ENCODE measurements at places on chromosomes 11 and 22. TPM values are rescaled to one million over a fixed set of nuclear protein-coding genes. Genes with fewer than 3 reads are reported as not detected.

Gene DLG2
- 23.0 TPM for polyA plus RNA-seq

Gene GGT5
- 27.1 TPM for polyA plus RNA-seq

Gene OR4P4
- polyA plus RNA-seq = not detected

Gene POU2AF3
- polyA plus RNA-seq = 11.5 TPM

Gene GDPD4
- 11.9 TPM for polyA plus RNA-seq

Gene HBG1
- not detected for polyA plus RNA-seq

Gene MFNG
- polyA plus RNA-seq = 7.5 TPM

Gene EFCAB6
- polyA plus RNA-seq = 108 TPM

Gene MYOD1
- 0.69 TPM for polyA plus RNA-seq

Gene SLC5A1
- polyA plus RNA-seq = 3.5 TPM

Gene SLC22A6
- not detected for polyA plus RNA-seq

Gene ADM
- 3.7 TPM for polyA plus RNA-seq

Gene CNIH2
- polyA plus RNA-seq = 17.3 TPM

Gene DTX4
- polyA plus RNA-seq = 6.1 TPM

Gene PGA3
- 1.7 TPM for polyA plus RNA-seq

Gene CALCA
- polyA plus RNA-seq = not detected

Gene THRSP
- polyA plus RNA-seq = 0.37 TPM

Gene MS4A4A
- 11.4 TPM for polyA plus RNA-seq

Gene LMO2
- polyA plus RNA-seq = 18.3 TPM

Gene SLC22A8
- polyA plus RNA-seq = not detected

Gene SCGB1C1
- not detected for polyA plus RNA-seq

All from testis (tissue), 5 donors.